ENCODE measurements at places on chromosomes 3 and 15.

DNA sequence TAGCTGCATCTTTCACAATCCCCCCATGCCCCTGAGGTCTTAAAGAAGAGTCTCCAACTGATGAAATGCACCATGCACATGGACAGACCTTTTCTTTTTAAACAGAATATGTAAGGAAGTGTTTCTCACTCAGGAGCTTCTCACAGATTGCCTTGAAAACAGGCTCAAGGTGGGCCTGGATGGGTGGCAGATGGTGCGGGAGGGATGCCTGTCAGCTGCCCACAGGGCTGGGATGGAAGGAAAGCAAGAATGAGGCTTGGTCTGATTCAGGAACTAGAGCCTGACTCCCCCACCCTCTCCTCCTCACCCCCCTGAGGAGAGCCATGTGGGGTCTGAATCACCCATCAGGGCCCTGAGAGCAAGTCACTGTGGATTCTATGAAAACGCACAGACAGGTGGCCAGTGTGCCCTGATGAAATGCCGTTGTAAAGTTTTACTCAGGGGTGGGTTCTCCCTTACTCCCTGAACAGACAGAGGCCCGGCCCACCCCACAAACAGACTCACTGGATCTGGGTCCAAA lies 67.2 kb downstream of the UMPS start:
- DNase-seq: no peak

GRCh38 chr3:122562923-122563716 lies 980 bp downstream of the PARP9 start:
- DNase-seq: no peak

GRCh38 chr3:37964716-37965115 lies 25.9 kb upstream of the VILL start:
- DNase-seq: no peak

DNA sequence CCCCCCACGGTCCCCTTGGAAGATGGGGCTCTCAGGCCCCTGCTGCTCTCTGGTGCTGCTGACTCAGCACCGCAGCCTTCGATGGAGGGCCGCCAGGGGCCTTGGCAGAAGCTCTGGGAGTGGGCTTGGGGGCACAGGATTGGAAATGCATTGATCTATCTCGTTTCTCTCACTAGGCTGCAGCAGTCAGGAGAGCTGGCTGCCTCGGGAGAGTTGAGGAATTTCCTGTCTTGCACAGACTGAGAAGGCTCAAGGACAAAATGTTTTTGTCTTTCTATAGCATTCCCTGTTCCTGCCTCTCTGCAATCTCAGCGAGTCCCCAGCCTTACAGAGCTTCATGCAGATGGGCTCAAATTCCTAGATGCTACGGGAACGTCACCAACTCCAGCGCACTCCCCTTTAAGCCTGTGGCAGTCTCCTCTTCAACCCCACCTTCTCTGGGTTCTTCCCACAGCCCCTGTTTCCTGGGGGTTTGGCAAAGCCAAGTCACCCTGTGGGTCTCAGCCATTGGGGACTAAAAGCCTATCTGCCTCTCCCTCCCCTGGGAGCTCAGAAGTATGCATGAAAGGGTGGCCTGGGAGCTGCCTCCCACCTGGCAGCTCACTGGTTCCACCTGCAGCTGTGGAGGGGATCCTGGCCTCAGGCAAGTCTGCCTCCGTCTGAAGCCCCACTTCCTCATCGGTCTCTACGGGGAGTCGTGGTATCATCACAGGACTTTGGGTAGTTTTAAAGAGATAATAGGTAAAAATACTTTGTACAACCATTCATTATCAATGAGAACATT lies 127.4 kb upstream of the HACD2 start:
- DNase-seq: no peak

DNA sequence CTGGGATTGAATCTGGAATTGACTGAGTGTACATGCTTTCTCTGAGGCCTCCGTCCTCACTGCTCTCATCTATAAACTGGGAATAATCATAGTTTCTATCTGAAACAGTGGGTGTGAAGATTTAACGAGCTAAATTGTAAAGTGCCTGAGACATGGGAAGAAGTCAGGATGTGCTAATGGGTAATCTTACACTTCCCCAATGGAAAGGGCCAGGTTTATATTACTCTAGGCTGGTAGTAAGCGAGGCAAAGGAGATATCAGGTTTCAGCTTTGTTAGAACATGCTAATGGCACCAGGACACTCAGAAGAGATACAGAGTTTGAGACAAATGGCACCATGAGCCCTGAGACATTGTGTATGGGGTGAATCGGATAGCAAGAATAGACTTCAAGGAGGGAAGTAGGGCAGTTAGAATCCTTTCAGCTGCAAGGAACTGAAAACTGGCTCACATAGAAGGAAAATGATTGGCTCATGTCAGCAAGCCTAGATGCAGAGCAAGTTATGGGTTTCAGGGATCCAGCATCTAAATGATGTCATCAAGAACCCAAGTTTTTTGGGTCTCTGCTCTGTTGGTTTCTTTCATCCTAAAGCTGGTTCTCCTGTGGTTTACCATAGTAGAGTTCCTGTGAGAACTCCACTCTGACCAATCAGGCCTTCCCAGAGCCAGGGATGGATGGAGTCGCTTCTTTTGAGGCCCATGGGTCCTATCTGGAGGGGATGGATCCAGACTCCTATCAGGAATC lies 21.8 kb downstream of the FLNB start:
- no peak for DNase-seq

DNA sequence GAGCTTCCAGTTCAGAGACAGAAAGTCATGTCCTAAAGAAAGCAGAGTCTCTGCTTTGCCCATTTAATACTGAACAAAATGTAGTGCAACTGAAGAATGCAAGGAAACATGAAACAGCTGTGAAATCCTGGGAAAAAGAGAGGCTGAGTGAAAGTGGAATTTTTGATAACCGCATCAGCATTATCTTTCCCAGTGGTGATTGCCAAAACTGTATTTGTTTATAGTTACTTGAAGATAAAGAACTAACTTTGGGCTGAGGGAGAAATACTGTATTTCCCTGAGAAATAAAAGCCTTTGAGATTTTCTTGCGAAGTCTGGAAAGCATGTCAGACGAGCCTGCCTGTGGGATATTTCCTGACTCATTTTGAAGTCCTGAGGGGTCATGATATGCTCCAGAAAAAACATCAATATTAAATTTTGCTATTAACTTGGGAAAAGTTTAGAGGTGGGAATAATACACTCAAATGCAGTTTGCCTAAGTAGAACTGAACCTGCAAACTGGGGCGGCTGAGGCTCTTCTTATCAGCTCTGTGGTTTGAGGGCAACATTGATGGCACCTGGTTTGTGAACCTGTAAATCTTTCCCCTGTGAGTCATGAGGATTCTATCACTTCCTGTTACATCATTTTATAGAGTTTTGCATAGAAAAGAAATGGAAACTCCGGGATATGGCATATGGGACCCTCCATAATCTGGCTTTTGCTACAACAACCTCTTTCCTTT lies 855.3 kb downstream of the MCTP2 start:
- DNase-seq: no peak

DNA sequence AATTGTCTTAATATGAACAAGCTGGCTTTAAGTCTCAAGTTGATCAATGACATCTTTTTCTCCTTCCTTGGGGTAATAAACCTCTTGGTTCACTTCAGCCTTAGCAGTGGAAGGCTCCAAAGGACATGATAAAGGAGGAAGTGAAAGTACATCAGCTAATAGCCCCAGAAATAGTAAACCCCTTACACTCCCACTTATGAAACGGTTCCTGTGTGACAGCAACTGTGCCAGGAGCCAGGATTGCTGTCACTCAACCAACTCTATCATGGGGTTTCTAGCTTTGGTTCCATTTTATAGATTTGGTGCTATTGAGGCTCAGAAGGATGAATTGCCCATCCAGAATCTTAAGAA lies 216.7 kb downstream of the ABHD5 start:
- no peak for DNase-seq

DNA sequence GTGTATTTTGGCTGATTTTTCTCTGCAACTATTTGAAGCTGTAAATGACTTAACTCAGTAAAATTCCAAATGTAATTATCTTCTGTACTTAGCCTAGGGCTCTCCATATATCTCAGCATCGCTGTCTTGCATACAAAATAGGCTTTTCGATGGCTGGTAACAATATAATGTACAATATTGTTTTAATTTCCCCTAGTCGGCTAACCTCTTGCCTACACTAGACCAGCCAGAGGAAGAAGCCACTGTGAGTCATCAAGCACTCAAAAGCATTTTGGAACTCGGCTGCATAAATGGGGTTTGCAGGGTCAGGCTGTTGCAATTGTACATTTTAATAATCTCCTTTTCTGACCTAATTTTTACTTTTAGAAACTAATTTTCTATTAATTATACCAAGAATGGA lies 583.8 kb downstream of the FOXP1 start:
- DNase-seq: no peak

- DNase-seq: no peak
These were observed 202.8 kb upstream of the MRPL3 start for GRCh38 chr3:131705558-131706051.

GRCh38 chr15:83404121-83404520 lies 43.0 kb upstream of the SH3GL3 start:
- no peak for DNase-seq

DNA sequence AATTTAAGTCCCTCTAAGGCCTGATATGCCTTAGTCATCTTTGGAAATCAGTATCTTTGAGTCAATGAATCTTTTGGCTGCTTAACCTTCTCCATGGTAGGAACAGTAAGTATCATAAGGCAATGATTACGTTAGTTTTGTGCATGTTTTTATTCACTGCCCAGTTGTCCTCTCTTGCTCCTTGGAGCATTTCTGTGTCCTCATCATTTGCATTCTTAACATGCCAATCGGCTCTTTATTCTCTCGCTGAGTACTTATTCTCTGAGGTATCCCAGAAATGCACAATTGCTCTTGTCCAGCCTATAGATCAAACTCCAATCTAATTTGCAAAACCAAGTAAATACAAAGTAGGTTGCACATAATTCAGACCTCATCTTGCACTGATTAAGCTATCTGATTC lies 405.0 kb upstream of the IL12A start:
- DNase-seq: no peak

- DNase-seq: no peak
These were observed 363.8 kb upstream of the NAALADL2 start for GRCh38 chr3:174495311-174495710.

- no peak for DNase-seq
These were observed 26.2 kb downstream of the MAGEF1 start for GRCh38 chr3:184685646-184686045.

DNA sequence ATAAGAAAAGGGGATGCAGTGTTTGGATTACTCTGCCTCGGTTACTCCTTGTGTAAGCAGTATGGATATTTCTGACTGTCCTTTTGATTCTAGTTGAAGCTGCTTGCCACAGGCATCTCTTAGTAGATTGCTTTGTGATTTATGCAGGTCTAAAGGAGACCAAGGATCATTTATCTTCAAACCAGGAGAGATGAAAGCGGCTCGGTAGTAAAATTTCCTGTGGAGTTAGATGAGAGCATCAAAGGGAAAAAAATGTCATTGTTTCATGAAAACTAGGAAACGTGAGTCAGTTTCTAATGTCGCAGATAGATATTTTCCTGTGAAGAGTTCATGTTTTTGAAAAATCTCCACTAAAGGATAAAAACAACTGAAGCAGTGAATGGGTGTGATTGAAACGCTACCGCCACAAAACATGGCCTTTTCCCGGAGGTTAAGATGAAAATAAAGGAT lies 254.0 kb upstream of the TBL1XR1 start:
- no peak for DNase-seq

GRCh38 chr3:61877359-61878138 lies 316.2 kb downstream of the PTPRG start:
- DNase-seq: no peak

DNA sequence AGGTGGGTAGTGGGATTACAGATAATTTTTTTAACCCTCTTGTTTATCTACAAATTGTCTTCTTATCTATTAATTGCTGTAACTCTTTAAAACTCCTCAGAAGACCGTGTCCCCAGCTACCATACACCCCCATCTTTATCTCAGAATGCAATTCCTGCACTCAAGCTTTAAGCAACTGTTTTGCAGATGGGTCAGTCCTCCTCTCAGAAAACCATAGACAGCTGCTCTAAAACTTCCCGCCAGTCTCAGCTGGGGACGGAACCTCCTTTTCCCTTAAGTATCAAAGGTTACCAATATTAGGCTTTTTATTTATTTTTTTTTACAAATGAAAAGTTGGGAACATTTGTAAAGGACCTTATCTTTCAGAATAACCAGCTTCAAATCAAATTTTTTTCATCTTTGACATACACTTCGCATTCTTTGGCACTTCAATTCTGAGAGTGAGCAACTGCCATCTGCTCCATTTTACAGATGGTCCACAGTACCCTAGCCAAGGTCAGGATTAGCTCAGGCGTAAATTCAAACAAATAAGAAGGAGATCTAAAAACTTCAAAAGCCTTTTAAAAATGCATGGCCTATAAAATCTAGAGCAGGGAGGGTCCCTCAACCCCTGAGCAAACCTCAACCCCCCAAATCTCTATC lies 1.3 kb downstream of the GATM start:
- no peak for DNase-seq

DNA sequence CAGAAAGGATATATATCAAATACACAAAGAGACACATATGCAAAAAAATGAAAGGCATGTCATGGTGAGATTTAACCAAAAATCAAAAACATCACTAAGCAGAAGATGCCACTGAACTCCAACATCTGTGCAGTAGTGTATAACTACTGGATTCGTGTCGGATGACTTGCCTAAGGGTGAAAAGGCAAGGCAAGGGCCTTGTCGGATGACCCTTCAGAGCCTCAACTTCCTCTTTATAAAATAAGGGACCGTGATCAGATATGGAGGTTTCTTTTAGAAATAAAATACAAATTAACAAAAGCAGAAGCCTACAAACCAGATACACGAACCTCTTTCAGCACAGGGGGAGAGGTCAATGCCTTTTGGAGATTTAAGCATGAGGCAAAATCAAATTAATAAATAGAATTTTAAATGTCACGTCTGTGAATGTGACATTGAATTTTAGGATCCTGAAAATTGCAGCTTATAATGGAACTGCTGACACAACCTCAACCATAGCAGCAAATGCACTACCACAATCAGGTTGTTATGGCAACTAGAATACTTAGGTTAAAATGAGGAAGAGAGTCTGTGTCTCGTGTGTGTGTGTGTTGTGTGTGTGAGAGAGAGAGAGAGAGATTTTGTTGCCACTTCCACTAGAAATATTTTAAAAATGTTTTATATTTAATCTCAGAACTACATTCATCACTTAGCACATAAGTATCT lies 8.3 kb upstream of the CHRM5 start:
- DNase-seq: no peak

- no peak for DNase-seq
These were observed 7.8 kb downstream of the CSK start for GRCh38 chr15:74789741-74790079.

DNA sequence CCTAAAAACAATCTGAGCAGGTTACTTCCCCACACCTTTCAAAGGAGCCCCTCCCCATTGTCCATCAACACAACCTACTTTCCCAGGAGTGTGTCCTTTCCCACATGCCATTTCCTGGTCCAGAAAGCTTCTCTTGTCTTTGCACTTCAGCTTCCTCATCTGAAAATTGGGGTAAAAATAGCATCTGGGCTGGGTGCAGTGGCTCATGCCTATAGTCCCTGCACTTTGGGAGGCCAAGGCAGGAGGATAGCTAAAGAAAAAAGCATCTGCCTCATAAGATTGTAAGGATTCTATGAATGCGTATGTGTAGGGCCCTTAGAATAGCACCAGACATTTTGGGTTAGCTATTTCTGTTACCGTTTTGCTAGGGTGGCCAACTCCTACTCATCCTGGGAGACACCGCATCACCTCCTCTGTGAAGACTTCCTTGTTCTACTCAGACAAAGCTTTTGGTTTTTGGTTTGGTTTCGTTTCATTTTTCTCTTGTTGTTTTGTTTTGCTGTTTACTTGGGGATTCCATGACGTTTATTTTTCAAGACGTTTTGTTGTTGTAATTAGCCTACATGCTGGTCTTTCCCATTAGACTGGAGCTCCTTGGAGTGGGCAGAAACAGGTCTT lies 224.4 kb upstream of the TLE3 start:
- no peak for DNase-seq

Data from activated naive CD4-positive, alpha-beta T cell (primary cell).